Stimulated activated CD8-positive, alpha-beta memory T cell treated with anti-CD3 and anti-CD28 coated beads, Interleukin-7, amount 100 ng/mL, for 1 hour (primary cell): ENCODE measurements at places on chromosomes 3 and 15.

DNA sequence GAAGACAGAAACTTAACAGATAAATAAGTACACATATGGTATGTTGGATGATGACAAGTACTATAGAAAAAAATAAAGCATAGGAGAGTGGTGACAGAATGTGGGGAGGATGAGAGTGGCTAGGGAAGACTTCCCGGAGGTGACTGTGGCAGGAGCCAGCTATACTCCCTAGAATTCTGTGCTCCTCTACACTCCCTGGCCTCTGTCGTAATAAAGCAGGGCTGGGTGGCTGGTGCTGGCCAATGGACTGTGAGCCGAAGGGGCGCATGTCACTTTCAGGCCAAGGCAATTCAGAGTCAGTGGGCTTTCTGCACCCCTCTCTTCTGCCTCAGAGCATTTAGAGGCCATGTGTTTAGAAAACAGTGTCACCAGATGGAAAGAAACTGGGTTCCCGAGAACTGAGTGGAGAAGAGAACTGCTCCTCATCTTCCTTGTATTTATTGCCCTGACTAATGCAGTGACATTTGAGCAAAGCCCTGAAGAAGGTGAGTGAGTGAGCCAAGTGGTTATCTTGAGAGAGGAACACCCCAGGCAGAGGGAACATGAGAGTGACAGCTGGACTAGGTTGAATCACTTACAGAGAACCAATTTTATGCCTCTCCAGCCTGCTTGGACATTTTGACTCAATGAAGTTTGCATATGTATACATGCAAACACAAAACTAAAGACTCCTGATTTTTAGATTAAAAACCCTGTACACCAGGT lies 5.2 kb upstream of the VPS8 start:
- no peak for DNase-seq

GRCh38 chr3:11588755-11589154 lies 55.0 kb downstream of the VGLL4 start:
- DNase-seq = no peak

DNA sequence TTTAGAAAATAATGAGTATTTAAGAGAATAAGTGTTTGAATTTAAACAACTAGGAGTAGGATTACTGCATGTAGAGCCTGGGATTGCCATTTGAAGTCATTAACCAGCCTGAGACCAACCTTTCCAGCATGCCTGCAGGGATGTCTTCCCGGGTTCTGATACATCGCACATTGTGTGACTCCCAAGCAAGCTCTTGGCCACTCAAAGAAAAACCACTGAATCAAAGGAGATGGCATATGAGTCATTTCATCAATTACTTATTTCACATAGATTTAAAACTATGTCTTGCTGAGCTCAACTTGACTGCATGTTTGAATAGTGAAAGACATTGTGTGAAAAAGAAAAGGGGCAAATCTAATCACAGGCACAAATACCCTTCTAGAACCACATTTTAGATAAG lies 15.0 kb upstream of the THBS1 start:
- no peak for DNase-seq

GRCh38 chr3:41522612-41523011 lies 323.3 kb downstream of the CTNNB1 start:
- DNase-seq = no peak

DNA sequence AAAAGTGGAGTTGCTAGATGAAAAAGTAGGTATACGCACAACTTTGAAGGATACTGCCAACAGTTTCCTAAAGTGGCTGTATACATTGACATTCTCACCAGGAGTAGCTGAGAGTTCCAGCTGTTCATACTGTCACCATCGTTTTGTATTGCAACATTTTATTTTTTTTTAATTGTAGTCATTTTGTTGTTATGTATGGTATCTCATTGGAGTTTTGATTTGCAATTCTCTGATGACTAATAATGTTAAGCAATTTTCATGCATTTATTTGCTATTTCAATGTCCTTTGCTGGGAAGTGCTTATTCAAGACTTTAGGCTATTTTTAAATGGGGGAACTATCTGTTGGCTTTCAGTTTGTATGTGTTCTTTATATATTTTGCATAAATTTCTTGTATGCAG lies 185.1 kb upstream of the TGFBR2 start:
- DNase-seq = no peak

DNA sequence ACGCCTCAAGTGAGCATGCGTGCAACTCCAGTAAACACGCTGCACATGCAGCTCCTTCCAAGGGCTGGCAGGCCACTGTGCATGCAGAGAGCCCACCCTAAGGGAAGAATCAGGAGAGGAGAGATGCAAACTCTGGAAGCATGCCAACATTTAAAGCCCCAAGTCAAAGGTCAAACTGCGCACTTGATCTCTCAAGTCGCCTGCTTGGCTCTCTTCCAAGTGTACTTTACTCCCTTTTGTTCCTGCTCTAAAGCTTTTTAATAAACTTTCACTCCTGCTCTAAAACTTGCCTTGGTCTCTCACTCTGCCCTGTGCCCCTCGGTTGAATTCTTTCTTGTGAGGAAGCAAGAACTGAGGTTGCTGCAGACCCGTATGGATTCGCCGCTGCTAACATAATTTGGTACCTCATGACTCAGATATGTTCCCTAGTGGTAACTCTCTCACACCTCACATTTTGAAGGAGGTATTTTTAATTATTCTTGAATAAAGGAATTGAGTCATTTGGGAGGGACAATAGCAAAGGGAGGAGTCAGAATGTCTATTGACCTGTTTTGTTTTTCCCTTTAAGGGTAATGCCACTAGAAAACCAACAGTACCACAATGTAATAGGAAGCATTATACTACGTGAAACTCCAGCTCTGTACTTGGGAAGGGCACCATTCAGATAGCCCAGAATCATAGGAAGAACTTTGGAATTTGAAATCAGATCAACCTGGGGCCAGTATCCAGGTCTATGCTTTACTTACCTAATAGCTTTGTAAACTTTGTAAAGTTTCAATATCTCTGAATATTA lies 19.6 kb upstream of the DGKG start:
- no peak for DNase-seq

DNA sequence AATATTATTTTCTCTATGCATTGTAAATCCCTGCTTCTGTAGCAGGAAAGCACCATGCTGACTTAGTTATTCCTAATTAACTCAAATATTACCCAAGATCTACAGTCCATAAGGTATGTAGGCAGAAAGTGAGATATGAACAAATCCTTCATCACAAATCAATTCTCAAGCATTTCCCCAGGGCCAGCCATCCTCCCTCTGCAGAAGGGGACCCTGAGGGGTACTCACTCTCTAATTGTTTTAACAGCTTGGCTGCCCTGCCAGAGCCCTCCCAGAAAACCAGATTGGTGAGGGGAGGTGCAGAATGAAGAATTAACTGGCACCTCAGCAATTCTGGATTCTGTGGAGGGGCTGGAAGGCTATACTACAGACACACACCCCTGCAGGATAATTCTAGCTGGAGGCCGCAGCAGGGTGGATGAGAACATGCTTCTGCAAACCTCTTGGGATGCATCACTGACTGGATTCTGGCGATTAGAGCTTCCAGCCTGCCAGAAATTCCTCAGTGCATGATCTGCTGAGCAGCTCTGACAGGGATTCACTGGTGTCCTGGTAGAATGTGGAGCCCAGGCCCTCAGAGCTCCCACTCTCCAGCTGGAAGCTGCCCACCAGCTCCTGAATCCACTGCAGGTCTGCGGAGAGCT lies 88.6 kb upstream of the HERC1 start:
- DNase-seq = no peak

DNA sequence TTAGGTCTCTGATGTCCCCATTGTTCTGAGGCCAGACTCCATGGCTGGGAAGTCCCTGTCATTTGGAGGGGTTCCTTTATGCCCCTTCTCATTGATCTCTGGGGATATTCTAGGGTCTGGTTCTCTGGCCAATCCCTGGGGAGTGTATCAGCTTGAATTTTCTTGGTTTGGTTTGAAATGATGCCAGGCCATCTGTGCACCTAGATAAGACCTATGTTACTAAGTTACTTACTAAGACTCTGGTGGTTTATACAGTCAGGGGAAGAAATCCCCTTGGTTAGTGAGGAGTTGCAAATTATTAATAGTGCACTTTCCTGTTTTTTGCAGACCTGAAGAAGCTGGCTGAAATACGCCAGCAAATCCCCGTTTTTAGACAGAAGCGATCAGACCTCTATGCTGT lies 20.3 kb downstream of the NIT2 start:
- DNase-seq = no peak

- no peak for DNase-seq
Observed at GRCh38 chr3:119767936-119768601, 13.8 kb upstream of the NR1I2 start.

DNA sequence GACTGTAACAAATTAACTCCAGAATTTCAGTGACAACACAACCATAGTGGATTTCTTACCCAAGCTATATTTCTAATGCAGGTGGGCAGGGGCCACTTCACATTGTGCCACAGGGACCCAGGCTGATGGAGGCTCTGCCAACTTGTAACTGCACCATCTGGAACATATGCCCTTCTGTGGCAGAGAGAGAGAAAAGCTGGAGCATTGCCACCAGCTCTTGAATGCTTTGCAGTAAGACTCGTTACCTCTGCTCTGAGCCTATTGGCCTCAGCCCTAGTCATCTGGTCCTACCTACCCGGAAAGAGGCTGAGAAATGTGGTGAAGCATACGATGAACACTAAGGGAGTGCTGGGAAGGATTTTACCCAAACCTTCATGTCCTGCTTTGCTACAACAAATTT lies 587.1 kb downstream of the ZNF385D start:
- DNase-seq = no peak

GRCh38 chr15:30933293-30933692 lies 29.6 kb downstream of the FAN1 start:
- no peak for DNase-seq
